ENCODE measurements at places on chromosomes 11 and 22. TPM values are rescaled to one million over a fixed set of nuclear protein-coding genes. Genes with fewer than 3 reads are reported as not detected.

The PIWIL4 gene
- total RNA-seq = 0.19 TPM

The NAALAD2 gene
- total RNA-seq = not detected

The SYT7 gene
- total RNA-seq = 0.71 TPM

The KCNK4 gene
- not detected for total RNA-seq

The C11orf52 gene
- not detected for total RNA-seq

The DDT gene
- 149 TPM for total RNA-seq

The MRGPRF gene
- total RNA-seq = 0.18 TPM

The SPI1 gene
- total RNA-seq = not detected

The RELA gene
- total RNA-seq = 82.0 TPM

The CBLIF gene
- not detected for total RNA-seq

The ACRV1 gene
- not detected for total RNA-seq

The MMP13 gene
- total RNA-seq = not detected

The KDM4E gene
- total RNA-seq = not detected

The CTSF gene
- 36.7 TPM for total RNA-seq

The E2F8 gene
- 6.1 TPM for total RNA-seq

The TTC36 gene
- total RNA-seq = not detected

The MEI1 gene
- not detected for total RNA-seq

The SMDT1 gene
- total RNA-seq = 42.4 TPM

The TRPM5 gene
- total RNA-seq = not detected

The FBLN1 gene
- total RNA-seq = 45.2 TPM

The MRPL11 gene
- 113 TPM for total RNA-seq

Measured in A549 treated with RU486 at 1 μM for 4 hours (cell line).